ENCODE measurements at places on chromosomes 1 and 21. TPM values are rescaled to one million over a fixed set of nuclear protein-coding genes. Genes with fewer than 3 reads are reported as not detected.

DNA sequence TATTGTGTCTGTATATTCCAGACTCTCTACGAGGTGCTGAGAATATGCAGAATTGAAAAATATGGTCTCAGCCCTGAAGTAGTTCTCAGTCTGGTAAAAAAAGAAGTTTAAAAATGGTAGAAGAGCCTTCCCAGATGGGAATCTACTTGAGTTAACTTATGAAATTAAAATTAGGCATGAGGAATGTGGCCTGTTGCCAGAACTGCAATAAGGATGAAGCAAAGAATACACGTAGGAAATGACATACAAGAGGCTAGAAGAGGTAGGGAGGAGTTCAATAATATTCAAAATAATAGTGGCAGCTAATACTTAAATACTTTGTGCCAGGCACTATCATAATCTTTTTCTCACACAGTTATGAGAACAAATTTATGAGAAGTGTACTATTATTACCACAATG is 6.3 kb downstream of the ASPM start:
- peak overlapping the region; percentile 40 for H3K27ac ChIP-seq
- H3K27me3 ChIP-seq = peaks cover 2% of the 10 kb centered on the region
- H3K4me1 ChIP-seq = peaks cover 72% of the 10 kb centered on the region
- no peak for DNase-seq
- peak overlapping the region; percentile 4 for H3K4me3 ChIP-seq
- peaks cover 42% of the 10 kb centered on the region for H3K36me3 ChIP-seq

Gene LAMTOR5
- 180 TPM for total RNA-seq

Gene OR2M5
- total RNA-seq = not detected

GRCh38 chr1:48773133-48773532 is 3.6 kb downstream of the BEND5 start:
- H3K27me3 ChIP-seq = no peaks in the 10 kb centered on the region
- H3K36me3 ChIP-seq = peaks cover 16% of the 10 kb centered on the region
- no peak for DNase-seq

GRCh38 chr1:19688041-19688842 is 23.6 kb downstream of the HTR6 start:
- H3K27ac ChIP-seq = no peak overlapping the region
- peaks cover 34% of the 10 kb centered on the region for H3K36me3 ChIP-seq
- peaks cover 6% of the 10 kb centered on the region for H3K27me3 ChIP-seq
- no peak overlapping the region for H3K4me3 ChIP-seq
- DNase-seq = no peak

- no peaks in the 10 kb centered on the region for H3K27me3 ChIP-seq
- H3K36me3 ChIP-seq = no peaks in the 10 kb centered on the region
- no peak for DNase-seq
- H3K27ac ChIP-seq = no peak overlapping the region
These were observed 13.1 kb downstream of the SLC19A1 start for GRCh38 chr21:45528981-45529784.

GRCh38 chr21:27759091-27759659 is 792.3 kb upstream of the ADAMTS5 start:
- peaks cover 2% of the 10 kb centered on the region for H3K27me3 ChIP-seq
- H3K27ac ChIP-seq = no peak overlapping the region
- peaks cover 19% of the 10 kb centered on the region for H3K4me1 ChIP-seq
- no peak overlapping the region for H3K4me3 ChIP-seq
- no peak for DNase-seq

DNA sequence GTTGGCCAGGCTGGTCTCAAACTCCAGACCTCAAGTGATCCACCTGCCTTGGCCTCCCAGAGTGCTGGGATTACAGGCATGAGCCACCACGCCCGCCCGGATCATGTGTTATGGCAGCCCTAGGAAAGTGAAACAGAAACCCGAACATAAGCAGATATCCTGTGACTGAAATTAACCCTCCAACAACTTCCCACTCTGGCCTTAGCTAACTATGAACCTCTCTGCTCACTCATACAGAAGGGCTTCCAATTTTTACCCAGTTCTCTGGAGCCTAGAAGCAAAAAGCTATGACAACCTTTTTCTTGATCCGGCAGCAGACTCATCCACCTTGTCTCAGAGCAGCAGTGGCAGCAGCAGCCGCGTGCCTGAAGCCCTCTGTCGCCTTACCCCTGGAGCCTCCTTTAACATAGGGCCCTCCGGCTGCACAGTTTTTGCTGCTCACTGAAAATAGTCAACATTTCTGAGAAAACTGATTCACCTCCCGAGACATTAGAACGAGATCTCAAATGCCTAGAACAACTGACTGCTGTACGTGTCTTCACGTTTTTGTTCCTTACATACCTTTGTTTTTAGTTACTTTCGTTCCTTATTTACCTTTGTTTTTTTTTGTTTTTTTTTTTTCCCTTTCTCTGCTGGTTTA is 9.3 kb downstream of the CBR1 start:
- H3K36me3 ChIP-seq = no peaks in the 10 kb centered on the region
- DNase-seq = no peak
- no peak overlapping the region for H3K27ac ChIP-seq
- peaks cover 5% of the 10 kb centered on the region for H3K4me1 ChIP-seq

Gene EDN2
- not detected for total RNA-seq

Gene YTHDF2
- 88.2 TPM for total RNA-seq

- no peak overlapping the region for H3K4me3 ChIP-seq
- H3K27ac ChIP-seq = no peak overlapping the region
- peaks cover 10% of the 10 kb centered on the region for H3K27me3 ChIP-seq
- H3K4me1 ChIP-seq = no peaks in the 10 kb centered on the region
- no peak for DNase-seq
- peaks cover 9% of the 10 kb centered on the region for H3K36me3 ChIP-seq
These were observed 22.4 kb downstream of the DYRK3 start for GRCh38 chr1:206657751-206658150.

DNA sequence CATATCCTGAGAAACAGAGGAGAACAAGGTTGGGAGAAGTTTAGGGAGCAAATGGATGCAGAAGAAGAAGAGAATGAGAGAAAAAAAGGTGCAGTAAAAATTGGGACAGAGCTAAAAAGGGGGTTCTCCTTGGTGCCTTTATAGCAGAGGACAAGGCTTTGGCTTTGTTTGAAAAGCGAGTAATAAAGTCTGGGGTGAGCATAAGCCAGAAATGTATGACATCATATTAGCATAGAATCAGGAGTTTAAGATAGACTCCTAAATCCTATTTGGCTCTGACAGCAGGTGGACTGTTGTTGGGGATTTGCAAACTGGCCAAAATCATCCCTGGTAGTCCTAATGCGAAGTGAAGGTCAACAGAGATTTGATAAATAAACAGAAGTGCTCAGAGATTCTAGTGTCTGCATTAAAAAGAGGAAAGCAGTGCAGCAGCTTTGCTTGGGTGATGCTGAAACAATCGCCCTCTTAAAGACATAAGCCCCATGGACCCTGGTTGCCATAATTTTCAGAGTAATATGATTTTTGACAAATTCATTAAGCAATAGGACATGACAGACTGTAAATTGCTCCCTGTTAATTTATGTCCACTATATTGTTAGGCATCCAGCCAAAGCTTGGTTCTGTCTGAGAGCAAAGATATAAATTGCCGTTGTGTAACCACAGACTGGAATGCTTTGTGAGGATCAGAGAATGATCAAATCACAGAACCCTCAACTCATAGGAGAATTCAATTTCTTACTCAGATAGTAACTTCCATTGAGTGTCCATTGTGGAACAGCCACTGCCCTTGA is 385.0 kb upstream of the NFIA start:
- no peak overlapping the region for H3K27ac ChIP-seq
- no peaks in the 10 kb centered on the region for H3K27me3 ChIP-seq
- no peak overlapping the region for H3K4me3 ChIP-seq
- DNase-seq = no peak

DNA sequence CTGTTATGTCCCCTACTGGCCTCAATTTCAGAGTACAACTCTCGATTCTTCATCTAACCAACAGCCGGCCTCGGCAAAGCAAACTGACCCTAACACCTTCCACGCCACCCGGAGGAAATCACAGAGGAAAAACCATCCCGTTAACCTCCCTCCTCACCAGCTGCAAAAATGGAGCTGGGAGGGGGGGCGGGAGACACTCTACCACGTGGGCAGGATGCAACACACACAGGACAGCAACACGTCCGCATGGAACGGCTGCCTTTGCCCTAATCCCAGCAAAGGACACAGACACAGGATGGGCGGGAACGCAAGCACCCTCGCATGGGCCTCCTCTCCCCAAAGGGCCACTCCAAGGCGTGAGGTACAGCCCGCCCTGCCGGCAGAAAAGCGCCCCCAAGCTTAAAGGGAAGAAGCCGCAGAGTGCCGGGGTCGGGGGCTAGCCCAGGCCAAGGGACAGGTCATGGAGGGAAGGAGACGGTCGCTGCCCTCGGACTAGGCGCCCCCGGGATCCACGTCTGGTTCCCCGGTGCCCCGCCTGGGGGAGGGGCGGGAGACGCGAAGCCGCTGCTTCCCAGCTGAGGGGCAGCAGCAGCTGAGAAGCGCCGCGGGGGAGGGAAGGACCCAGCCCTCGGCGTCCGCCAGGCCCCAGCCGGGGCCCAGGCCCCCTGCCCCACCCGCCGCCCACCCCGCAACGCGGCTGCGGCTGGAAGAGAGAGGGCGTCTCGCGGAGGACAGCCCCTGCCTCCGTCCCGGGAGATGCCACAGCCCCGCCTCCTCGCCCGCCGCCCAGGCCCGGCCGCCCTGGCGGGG is 590 bp downstream of the FOXJ3 start:
- H3K27me3 ChIP-seq = no peaks in the 10 kb centered on the region
- DNase-seq = peak; percentile 63
- H3K4me3 ChIP-seq = peak overlapping the region; percentile 93
- H3K4me1 ChIP-seq = peaks cover 37% of the 10 kb centered on the region
- H3K27ac ChIP-seq = peak overlapping the region; percentile 81

- no peak overlapping the region for H3K27ac ChIP-seq
- peaks cover 45% of the 10 kb centered on the region for H3K27me3 ChIP-seq
- H3K4me3 ChIP-seq = no peak overlapping the region
- peaks cover 8% of the 10 kb centered on the region for H3K4me1 ChIP-seq
- no peak for DNase-seq
- H3K36me3 ChIP-seq = no peaks in the 10 kb centered on the region
These were observed 12.2 kb upstream of the CDK18 start for GRCh38 chr1:205492201-205492667.

DNA sequence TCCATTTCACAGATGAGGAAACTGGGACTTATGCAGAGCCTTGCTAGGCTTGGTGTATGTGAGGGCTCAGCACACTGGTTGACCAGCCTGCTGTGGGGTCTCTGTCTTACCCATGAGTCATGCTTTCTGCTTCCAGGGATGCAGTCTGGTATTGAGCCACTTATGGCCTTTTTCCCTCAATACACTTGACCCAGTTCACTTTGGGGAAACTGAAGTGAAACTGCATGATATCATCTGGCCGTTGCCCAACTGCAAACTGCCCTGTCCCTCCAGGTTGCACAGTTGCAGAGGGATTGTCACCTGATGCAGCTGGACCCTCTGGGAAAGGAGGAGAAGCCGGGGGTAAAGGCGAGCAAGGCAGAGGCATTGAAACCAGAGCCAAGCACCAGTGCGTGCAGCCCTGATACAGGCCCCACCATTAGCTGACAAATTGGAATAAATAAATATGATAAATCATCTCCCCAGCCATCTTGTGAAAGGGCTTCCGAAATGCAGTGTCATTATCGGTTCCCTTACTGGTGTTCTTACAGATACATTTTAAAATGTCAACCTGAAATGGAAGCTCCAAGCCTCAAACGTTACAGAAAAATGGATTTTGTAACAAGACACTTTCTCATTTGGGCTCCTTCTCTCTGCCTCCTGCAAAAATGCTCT is 39.3 kb upstream of the DUSP10 start:
- H3K27me3 ChIP-seq = no peaks in the 10 kb centered on the region
- H3K27ac ChIP-seq = no peak overlapping the region
- no peak overlapping the region for H3K4me3 ChIP-seq
- no peak for DNase-seq

- H3K4me3 ChIP-seq = no peak overlapping the region
- H3K27ac ChIP-seq = no peak overlapping the region
- no peak for DNase-seq
- peaks cover 4% of the 10 kb centered on the region for H3K27me3 ChIP-seq
- no peaks in the 10 kb centered on the region for H3K36me3 ChIP-seq
- H3K4me1 ChIP-seq = peaks cover 15% of the 10 kb centered on the region
These were observed 42.8 kb upstream of the USP24 start for GRCh38 chr1:55257958-55258357.

Gene SV2A
- total RNA-seq = 16.0 TPM

- peaks cover 6% of the 10 kb centered on the region for H3K36me3 ChIP-seq
- H3K27ac ChIP-seq = no peak overlapping the region
- H3K4me1 ChIP-seq = peaks cover 86% of the 10 kb centered on the region
These were observed 45.0 kb downstream of the GNG12 start for GRCh38 chr1:67788238-67788790.

Gene YIPF1
- total RNA-seq = 25.3 TPM

Gene FLG2
- total RNA-seq = not detected

Gene PIGR
- not detected for total RNA-seq

Measured in HFFc6 (cell line).